ENCODE measurements at places on chromosomes 1 and 21.

DNA sequence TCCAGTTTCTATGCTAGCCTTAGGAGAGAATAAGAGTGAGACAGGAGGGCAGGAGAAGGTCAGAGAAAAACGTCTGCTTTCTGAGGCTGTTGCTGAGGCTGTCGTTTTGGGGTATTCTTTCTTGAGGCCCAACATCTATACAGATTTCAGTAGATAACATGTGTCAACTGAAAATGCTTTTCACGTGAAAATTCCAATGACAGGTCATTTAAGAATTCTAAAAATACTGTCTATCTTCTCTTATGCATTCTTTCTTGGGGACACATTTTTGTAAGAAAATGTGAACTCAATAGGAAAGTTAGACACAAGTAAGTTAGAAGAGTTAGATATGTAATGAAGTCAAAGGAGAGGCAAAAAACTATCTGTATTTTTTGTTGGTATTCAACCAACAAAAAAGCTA, 150.8 kb downstream of the TGFB2 start:
- DNase-seq = no peak

GRCh38 chr1:156157506-156157905, 4.1 kb downstream of the SEMA4A start:
- DNase-seq = no peak

GRCh38 chr1:111924786-111925185, 64.7 kb downstream of the KCND3 start:
- DNase-seq = no peak

DNA sequence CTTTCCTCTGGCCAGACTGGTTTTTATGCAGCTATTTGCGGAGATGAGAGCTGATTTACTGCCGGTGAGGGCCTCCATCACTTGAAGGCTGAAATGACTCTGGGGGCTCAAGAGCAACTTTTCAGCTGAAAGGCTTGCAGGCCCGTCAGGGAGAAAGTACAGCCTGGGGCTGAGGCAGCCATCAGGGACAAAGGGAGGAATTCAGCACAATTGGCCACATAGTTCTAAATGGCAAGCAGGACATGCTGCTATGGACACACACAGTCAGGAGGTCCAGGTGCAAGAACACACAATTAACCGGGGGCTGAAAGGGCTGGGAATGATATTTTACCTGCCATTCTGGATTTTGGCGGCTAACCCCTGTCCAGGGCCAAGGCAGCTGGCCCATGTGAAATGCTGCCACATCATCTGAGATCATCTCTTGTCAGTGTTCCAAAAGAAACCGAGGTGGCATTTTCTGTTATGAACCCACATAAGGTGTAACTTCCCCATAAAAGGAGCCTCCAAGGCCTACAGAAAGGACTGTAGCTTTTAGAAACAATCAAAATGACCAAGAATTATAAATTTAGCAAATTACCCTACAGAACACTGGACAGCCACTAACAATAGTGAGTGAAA, 58.2 kb downstream of the LMX1A start:
- no peak for DNase-seq

GRCh38 chr1:190328361-190328760, 149.3 kb downstream of the BRINP3 start:
- DNase-seq = no peak

GRCh38 chr1:64915381-64916274, 50.7 kb downstream of the JAK1 start:
- DNase-seq = no peak

GRCh38 chr1:232905331-232906034, 44.9 kb upstream of the NTPCR start:
- no peak for DNase-seq

DNA sequence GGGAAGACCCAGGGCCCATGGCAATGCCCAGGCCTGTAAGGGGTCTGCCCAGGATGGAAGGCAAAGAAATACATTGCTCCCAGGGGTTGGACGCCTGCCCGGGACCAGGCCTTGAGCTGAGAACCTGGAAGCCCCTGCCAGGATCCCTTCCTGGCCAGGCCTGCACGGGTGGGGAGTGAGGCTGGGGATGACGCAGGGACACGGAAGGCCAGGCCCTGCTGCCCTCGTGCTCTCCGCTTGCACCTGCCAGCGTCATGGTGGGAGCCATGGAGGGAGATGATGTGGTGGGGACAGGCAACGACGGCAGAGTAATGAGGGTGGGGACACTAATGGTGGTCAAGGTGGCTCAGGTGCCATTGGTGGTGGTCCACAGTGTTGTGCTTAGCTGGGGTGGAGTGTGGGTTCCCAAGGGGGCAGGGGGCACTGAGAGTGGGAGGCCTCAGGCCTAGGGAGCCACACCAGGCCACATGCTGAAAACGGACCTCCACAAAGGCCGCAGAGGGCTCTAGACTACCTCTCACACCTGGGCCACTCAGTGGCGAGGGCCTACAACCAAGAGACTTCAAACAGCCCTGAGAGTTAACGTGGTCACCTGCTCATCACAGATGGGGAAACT, 4.3 kb downstream of the HES3 start:
- no peak for DNase-seq

All from left forelimb (tissue), 1 donor.